ENCODE measurements at places on chromosomes 3 and 15.

DNA sequence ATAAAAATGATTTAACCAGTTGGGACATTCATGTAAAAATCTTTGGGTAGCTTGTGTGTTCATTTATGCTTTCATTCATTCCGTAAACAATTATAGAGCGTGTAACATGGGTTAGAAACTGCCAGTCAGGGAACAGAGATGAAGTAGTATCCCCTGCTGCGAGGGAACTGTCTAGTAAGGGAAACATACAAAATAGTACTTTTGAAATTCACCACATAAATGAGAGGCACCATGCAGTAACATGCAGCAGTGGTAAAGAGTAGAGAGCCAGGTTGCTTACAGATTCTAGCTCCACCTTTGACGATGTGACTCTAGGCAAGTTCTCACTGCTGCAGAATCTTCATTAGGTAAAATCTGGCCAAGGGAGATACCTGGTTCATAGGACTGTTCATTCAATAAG is 938 bp downstream of the DZIP3 start:
- no peak for DNase-seq

GRCh38 chr3:365268-365667 is 168.7 kb downstream of the CHL1 start:
- DNase-seq: no peak

GRCh38 chr15:63332367-63333124 is 49.1 kb downstream of the CA12 start:
- peak; percentile 15 for DNase-seq

DNA sequence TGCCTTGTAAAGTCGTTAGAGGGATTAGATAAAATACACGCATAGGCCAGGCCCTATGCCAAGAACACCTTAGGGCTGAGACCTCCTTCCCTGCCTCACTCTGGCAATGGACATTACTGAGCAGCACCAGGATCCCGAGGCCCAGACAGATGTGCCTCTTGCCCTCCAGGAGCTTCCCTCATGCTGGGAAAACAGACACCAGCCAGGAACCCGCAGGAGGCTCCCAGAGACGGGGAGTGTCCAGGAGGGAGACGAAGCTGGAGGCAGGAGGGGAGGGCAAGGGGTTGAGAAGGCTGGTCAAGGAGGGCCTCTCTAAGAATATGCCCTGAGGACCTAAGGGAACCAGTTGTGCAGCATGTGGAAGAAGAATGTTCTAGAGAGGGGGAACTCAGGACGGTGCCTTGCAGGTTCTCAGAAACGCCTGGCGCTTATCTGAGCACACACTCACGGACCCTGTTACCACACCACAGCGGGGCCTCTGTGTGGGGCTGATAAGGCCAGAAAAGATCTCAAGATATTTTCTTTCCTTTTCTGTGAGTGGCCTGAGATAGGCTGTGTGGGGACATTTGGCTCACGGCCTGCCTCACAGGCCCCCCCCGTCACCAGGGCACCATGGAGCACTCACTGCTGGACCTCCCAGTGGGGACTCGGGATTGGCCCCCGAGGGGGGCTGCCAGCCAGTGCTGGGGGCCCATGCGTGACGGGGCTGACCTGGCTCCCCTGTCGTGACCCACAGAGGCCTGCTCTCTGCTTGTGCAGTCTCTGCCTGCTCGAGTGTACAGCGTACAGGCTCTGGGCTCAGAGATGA is 22.0 kb upstream of the CYP11A1 start:
- no peak for DNase-seq

DNA sequence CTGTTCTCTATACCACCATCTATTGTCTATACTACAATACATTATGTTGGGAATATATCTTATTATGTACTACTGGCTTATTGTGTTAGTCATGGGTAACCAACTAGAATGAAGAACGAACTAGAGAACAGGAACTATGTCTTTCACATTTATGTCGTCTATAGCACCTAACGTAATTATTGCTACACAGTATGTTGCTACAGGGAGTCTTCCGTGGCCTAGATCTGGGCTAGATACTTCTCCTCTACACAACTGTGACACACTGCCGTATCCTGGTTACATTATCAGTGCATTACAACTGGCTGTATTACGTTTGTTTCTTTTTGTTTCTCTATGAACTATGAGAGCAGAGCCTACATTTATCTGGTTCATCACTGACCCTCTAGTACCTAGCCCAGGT is 34.0 kb downstream of the SCG5 start:
- DNase-seq: no peak

GRCh38 chr15:67832031-67832551 is 6.8 kb downstream of the SKOR1 start:
- no peak for DNase-seq

- no peak for DNase-seq
Observed at GRCh38 chr3:124117486-124117885, 125.6 kb upstream of the ROPN1 start.

DNA sequence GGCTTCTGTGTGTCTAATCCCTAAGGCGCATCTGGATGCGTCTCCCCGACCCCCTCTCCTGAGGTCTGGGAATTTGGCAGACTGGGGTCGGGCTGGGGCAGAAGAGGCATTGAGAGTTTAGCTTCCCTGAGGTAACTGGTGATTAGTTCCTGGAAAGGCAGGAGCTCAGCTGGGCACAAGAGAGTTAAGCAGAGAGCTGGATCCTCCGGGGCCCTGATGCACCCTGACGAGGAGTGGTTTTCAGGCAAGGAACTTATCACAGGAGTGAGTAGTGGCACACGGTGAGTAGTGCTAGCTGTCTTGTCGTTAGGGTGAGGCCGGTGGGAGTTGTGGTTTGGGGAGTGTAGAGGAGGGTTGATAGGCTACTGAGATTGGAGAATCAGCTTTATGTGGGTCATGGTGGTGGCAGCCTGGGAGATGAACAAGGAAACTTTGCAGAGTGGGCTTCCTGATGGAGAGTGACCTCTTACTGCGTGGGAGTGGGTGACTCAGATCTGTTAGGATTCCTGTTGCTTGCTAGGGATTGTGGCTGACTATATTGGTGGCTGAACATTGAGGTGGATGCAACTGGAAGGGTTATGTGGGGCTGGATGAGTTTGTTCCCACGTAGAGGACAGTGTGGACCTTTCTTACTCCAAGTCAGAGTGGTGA is 897 bp downstream of the RAD54L2 start:
- DNase-seq: no peak

DNA sequence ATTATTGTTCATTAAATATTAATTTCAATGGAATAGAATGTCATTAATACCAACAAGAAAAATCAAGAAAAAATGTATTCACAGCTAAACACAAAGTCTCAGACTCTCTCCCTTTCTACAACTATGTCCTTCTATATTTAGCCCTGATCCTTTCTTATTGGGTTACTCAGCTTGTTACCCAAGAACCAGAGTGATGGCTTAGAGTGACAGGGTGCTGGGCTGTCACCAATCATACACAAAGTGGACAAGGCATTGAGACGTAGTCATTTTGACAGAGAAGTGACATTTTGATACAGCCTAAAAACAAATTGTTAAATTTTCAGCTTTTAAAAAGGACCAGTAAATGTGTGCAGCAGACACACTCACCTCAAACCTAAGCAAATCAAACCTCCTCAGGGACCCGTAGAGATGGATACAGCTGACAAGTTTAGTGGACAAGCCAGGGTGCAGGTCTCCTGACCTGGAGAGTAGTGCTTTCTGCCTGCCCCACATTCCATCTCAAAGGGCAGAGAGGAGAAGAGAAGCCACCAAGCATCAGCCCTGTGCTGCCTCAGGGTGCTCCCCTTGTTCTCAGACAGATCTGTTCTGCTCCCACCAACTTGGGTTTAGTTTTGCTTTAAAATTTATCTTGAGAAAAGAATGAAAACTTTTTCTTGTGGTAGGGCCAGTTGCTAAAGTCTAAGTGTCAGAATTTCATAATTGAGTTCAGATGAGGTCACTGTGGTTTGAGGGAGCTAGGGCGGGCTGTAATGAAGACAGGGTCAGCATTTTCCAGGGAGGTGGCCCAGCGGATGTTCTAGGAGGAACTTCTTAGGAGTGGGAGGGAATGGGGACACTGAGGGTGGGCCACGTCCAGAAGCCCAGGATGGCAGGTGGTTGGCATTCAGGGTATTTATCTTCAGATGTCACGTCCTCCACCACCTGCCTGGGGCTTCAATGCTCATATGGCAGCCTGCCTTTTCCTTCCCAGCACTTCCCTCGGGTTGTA is 136.5 kb upstream of the TBL1XR1 start:
- DNase-seq: no peak

Data from skin of body (tissue), 3 donors.